Trophoblast cell (in vitro differentiated cells and primary cell): ENCODE measurements at places on chromosomes 2 and 18.
A peak's percentile ranks its signal among the peaks of the same experiment; 100 is the strongest.

DNA sequence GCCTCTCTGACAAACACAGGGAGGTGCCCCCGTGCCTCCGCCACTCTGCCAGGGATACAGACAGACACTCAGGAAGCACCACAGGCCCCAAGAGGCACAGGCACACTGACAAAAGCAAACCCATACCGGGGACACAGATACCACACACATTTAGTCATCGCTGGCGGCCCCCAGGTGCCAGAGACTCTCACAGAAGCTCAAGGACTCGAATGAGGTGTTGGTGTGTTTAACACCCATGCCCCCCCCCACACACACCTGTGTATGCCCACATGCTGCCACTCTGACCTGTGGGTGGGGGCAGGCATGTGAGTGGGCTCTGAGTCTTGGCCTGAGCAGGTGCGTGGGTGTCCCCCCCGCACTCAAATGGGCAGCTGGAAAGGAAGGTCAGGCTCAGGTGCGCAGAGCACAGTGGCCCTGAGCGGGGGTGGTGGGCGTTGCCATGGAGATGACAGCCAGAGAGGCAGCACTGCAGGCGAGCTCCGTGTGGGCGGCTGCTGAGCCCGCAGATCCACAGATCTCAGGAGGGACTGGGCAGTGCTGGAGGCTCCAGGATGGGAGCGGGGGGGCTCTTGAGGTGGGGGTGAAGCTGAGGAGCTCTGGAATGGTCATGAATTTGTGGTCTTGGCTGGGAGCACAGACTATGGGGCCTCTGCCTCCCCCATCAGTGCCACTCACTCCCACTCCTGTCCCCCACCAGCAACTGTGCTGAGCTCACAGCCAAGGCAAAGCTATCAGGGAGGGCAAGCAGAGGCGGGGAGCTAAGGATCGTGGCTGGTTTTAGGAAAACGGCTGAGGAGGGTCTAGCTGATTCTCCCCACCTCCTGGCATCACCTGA lies 73.9 kb upstream of the TAF1B start:
- DNase-seq, result no peak

- peak; percentile 13 for DNase-seq
Observed at GRCh38 chr2:99488539-99489062, 1.2 kb downstream of the REV1 start.

GRCh38 chr2:134231965-134232340 lies 21.9 kb upstream of the MGAT5 start:
- peak; percentile 68 for DNase-seq

- DNase-seq, result no peak
Observed at GRCh38 chr2:168234407-168235085, 12.8 kb downstream of the STK39 start.

DNA sequence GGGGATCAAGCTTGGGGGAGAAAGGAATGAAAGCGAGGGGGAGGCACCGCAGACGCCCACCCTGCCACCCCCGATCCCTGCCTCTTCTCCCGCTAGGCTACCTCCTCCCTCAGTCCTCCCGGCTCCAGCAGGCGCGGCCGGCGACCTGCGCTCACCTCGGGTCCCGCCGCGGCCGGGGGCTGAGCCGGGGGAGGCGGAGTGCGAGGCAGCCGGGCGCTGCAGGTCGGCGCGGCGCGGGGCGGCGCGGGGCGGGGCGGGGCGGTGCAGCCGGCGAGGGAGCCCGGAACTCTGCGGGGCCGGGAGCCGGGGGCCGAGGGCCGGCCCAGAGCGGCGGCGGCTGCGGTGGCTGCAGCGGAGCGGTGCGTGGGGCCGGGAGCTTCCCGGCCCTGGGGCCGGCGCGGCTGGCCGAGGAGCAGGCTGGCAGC lies 477 bp downstream of the ACVR1 start:
- DNase-seq, result peak; percentile 37

DNA sequence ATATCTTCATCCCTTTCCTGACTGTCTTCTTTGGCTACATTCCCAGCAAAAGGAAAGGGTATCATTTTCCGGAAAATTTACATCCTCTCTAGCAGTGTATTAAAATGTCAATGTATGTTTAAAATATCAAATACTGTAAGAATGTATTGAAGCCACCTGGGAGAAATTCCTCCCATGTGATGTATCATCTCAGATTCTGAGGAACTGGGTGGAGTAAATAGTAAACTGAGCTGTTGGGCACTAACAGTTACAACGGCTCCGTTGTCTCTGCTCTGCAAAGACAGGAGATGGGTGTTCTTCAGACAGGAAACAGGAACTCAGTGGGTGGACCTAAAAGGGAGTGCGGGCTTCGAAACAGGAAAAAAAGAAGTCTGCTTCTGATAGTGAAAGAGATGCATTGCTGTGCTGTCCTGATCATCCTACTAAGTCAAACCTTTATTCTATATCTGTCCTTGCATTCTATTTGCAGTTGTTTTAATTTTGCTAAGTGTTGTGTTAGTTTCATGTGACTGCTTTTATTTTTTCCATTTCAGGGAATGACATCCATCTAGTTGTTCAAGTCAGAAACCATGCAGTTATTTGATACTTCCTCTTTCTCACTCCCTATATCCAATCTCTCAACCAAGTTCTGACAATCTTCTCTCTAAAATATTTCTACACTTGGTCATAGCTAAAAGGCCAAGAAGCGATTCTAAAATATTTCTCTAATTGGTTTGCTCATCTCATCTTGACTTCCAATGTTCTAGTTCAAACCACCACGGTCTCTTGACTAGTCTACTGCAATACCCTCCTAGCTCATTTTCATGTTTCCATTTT lies 19.4 kb downstream of the DOK1 start:
- peak; percentile 89 for DNase-seq

DNA sequence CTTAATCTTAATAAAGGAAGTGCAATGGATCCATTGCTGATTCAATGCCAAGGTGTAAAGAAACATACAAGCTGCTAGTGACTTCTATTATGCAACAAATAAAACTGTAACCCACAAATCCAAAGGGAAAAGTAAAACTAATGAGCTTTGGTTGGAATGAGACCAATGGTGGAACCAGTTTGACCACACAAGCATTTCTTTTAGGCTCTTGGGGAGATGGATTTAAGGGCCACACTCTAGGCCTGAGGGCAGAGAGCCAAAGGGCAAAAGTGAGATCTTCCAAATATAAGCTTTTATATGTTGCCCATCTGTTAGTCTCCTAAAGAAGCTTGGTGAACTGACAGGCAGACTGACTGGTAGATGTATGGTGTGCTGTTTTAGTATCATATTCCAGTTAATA lies 41.5 kb upstream of the MMADHC start:
- DNase-seq, result no peak

- DNase-seq, result peak; percentile 37
Observed at GRCh38 chr18:64164883-64165282, 16.0 kb upstream of the LINC00305 start.

DNA sequence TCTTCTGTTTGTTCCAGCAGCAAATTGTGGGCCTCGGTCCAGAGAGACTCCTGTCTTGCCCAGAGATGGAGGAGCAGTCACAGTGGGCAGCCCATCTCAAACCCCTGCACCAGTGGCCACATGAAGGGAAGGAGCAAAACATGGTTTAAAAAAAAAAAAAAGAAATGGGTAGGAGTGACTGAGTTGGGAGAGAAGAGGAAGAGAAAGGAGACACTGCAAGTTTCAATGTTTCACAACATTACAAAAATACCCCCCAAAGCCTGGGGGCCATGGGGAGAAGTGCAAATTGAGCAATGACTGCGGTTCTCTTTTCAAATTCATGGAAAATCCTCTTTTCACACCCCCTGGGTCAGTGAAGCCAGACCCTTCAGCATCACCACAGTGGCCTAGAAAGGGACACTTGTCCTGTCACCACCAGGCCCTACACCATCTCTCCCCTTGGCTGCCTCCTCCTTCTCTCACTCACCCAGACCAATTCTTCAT lies 117.1 kb downstream of the ZFP36L2 start:
- no peak for DNase-seq

- no peak for DNase-seq
Observed at GRCh38 chr18:11004294-11004693, 145.1 kb downstream of the PIEZO2 start.

- peak; percentile 93 for DNase-seq
Observed at GRCh38 chr18:62526098-62527025, 3.5 kb downstream of the ZCCHC2 start.

GRCh38 chr2:68234405-68234804 lies 17.9 kb downstream of the PPP3R1 start:
- no peak for DNase-seq

GRCh38 chr2:182031956-182032355 lies 46.3 kb downstream of the PPP1R1C start:
- no peak for DNase-seq

DNA sequence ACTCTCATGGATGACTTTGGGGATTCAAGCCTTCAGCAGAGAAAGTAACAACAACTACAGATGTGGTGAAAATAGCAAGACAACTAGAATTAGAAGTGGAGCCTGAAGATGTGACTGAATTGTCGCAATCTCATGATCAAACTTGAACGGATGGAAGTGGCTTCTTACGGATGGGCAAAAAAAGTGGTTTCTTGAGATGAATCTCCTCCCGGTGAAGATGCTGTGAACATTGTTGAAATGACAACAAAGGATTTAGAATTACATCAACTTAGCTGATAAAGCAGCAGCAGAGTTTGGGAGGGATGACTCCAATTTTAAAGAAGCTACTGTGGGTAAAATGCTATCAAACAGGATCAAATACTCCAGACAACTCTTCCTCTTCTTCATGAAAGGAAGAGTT lies 43.1 kb downstream of the AAK1 start:
- no peak for DNase-seq

DNA sequence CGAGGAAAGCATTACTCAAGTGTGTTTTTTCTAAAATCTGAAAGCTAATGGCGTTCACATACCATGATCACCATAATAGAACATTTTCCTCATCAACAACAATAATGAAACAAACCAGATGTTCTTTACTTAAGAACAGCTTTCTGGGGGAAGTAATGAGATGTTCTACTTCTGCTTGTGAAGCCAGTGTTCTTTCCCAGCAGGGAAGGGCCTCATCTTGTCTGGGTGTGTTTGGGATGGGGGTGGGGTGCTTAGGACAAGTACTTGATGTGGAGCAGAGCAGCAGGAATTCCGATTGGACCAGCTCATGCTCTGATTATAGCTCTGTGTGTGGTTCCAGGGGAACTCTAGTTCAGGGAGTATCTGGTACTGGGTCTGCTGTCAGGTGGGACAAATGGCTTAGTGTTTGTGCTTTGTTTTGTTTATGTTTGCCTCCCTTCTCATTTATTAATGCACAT lies 163.0 kb upstream of the NOSTRIN start:
- no peak for DNase-seq

DNA sequence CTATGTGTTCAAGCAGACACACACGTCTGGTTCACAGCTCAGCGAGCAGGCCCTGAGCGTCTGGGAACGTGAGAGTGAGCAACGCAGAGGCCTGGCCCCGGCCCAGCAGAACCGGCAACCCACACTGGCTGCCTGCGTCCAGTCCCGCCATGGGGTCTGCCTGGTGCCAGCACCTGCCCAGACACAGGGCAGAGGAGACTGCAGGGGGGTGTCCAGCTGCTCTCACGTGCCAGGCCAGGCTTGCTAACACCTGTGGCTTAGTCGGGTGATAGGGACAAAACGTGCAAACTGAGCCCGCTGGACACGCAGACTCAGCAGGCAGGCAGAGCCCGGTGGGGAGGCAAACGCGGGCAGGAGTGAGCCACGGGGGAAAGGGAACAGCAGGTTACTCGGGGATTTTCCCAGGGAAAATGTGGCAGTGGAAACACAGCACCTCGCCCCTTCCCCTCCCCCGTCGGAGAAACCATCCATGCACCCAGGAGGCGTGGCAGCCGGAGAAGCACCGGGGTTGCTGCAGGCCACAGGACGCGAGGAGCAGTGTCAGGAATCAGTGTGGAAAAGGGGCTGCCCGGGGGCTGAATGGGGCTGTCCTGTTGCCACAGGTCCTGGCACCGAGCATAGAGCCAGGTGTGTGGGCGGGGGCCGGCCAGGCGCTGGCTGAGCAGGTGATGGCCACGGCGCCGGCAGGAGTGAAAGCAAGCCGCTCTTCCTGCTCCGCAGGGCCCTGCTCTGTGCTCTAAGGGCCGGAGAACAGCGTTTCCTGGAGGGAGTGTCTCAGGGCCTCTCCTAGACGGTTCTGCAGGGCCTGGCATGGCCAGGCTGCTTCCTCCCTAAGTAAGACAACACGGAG lies 154.7 kb downstream of the HDAC4 start:
- no peak for DNase-seq

DNA sequence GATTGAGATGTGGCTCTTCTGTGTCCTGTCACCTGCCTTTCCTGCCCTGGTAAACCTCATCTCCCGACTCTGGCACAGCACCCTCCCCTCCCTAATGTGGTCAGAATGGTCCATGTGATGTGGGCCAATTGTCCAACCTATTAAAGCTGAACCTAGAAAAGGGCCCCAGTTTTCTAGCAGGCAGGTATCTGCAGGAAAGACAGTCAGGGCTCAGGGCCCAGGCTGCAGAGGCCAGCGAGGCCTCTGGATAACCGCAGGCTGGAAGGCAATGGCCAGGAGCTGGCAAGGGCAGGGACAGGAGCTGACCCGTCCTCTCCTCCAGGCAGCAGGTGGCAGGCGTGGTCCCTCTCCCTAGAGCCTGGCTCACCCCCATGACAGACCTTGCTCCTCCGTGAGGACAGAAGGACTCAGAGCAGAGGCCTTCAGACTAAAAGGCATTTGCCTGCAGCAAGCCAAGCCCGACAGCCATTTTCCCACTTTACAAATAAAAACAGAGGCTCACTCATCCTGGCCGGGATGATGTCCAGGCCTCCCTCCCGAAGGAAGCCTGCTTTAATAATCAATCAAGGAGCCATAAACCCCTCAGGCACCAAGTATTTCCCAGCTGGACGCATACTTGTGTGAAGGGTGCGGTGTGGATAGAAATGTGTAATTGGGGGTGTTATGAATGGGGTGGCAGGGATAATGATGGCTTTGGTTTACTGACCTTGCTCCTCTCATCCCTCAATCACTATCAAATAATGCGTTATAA lies 107.1 kb downstream of the TWIST2 start:
- DNase-seq, result no peak

- DNase-seq, result no peak
Observed at GRCh38 chr2:157990173-157990572, 111.5 kb upstream of the UPP2 start.

GRCh38 chr18:37582261-37582660 lies 16.7 kb upstream of the CELF4 start:
- DNase-seq, result no peak

GRCh38 chr18:48184118-48184517 lies 225.1 kb downstream of the ZBTB7C start:
- no peak for DNase-seq

- peak; percentile 9 for DNase-seq
Observed at GRCh38 chr2:186910996-186911395, 62.0 kb upstream of the ZSWIM2 start.

DNA sequence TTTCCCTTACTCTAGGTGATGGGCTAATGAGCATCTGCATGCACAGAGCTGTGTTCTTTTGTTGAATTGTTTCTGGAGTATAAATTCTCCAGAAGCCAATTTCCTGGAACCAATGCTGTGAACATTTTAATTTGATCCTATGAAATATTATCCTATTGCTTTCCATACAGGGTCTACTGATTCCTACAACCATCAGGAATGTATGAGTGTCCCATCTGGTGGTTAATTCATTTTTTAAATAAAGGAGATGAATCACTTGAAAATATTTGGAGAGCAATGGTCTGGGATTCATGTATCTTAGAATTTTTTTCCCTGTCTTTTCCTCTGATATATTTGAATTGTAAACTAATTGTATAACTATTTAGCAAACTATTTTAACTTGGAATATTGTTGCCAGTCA lies 14.0 kb downstream of the KIF5C start:
- DNase-seq, result no peak
